ENCODE measurements at places on chromosomes 2 and 18.

GRCh38 chr2:221655300-221655699 lies 83.2 kb upstream of the EPHA4 start:
- DNase-seq, result no peak

DNA sequence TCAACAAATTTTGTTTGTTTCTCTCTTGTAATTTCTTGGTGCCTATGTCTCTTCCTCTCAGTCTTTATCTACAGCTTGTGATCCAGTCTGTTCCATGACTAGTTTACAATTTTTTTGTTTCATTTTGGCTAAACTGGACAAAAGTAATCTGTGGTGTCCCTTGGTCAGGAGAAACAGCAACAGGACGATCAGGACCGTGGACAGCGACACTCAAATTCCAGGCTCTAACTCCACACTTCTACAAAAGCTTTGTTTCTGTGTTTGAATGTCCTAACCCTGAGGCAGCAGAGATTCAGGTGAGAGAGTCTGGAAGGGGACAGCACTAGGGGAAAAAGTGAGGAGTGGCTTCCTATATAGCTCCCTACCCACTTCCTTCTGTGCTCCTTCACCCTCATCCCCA lies 593.3 kb upstream of the FANCL start:
- peak; percentile 30 for DNase-seq

DNA sequence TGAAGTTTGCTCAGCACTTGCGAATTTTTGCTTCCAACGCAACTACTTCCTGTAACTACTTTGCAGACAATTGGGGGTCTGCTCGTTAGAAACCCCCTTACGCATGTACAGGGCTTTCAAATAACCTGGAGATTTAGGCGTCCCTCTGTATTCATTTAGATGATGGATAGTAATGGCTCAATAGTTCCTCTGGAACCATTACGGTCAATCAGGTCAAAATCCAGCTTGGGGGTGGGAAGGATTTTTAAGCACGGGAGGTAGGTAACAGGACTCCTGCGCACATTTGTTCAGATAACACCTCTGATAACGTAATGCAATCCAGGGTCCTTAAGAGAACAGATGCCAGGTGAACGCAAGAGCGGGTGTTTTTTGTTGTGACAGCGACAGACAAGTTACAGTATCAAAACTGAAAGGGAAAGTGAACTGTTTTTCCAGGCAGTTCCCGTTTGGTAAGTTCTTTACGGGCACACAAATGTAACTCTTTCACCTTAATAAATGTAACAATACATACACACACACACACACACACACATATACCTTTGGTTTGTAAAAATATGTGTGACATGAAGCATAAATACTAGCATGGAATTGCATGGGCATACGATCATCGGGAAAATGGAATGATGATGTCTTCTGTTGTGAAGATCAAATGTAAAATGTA lies 3.8 kb upstream of the OSR1 start:
- no peak for DNase-seq

DNA sequence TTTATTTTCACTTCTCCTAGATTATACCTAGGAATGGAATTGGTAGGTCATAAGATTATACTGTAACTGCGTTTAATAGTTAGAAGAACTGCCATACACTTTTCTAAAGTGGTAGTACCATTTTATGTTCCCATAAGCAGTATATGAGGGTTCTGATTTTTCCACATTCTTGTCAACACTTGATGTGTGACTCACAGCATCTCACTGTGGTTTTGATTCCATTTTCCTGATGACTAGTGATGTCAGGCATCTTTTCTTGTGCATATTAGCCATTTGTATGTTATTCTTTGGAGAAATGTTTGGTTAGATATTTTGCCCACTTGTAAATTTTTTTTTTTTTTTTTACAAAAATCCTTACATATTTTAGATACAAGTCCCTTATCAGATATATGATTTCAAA lies 2.3 kb downstream of the DCAF17 start:
- no peak for DNase-seq

DNA sequence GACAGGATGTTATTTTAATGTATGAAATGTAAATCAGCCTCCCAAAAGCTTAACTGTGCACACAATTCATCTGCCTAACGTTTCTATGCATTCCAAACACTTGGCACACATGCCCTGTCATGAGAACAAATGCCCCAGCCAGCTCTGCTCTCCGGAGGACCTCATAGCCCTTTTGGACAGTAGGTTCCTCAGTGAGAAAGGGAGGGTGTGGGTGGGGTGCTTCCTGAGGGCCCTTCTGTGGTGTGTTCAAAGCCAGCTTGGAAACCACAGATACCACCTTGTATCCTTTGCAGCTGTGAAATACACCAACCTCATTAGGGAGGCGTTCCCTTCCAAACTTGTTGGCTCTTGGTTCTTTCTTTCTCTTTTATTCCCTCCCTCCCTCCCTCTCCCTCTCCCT lies 102.2 kb upstream of the ASB18 start:
- DNase-seq, result no peak

GRCh38 chr18:8389391-8390340 lies 219.6 kb upstream of the RAB12 start:
- peak; percentile 42 for DNase-seq

DNA sequence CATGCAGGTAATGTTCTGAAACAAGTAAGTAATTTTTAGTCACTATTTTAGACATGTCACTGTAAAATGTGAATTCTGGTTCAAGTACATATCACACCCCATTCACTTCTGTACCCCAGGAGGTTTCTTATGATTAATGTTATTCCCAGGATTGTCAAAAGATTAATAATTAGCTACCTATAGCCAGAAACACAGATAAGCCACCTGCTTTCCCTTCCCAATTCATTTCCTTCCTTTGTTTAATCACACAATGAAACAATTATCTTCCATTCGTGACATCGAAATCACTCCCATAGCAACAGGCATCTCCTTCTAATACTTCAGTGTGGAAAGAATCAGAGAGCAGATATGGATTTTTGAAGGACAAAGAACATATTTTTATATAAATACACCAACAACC lies 1650.3 kb upstream of the CELF4 start:
- DNase-seq, result no peak

DNA sequence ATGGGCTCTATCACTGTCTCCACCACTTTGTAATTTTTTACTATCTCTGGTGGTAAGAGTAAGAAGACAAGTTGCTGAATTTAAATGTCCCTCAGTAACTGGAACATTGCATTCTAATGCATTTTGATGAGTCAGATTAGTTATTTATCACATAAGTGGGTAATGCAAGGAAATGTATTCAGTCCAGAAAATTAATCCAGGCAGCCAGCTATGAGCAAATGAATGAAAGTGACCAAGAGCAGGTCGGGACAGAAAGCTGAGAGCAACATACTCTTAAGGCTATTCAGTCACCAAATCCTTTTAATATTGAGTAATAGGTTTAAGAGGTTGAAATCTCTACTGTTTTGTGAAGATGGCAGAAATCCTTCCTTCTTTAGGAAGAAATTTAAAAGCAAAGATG lies 265.5 kb upstream of the PARD3B start:
- DNase-seq, result no peak

DNA sequence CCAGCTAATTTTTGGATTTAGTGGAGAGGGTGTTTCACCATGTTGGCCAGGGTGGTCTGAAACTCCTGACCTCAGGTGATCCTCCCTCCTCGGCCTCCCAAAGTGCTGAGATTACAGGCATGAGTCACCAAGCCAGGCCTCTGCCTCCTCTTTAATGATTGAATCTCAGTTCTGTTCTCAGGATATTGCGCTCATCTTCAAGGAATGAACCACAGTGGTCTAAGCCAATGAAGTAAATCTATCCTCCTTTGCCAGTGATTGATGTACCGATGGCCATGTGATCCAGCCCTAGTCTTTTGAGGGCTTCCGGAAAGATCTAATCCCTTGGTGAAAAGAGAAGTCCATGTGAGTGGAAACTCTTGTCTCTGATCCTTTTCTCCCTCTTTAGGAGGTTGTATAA lies 48.6 kb downstream of the POLE4 start:
- no peak for DNase-seq

GRCh38 chr2:151922845-151923666 lies 94.8 kb upstream of the ARL5A start:
- DNase-seq, result no peak

- DNase-seq, result no peak
These were observed 104.5 kb downstream of the COL6A3 start for GRCh38 chr2:237309416-237309815.

DNA sequence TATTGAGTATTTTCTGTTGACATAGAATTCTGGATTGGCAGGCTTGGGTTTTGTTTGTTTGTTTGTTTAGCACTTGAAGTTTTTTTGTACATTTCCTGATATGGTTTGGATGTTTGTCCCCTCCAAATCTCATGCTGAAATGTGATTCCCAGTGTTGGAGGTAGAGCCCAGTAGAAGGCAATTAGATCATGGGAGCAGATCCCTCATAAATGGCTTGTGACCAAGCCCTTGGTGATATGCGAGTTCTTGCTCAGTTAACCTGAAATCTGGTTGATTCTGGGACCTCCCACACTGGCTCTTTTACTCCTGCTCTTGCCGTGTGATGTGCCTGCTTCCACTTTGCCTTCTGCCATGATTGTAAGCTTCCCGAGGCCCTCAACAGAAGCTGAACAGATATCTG lies 98.0 kb downstream of the PTPN4 start:
- DNase-seq, result no peak

DNA sequence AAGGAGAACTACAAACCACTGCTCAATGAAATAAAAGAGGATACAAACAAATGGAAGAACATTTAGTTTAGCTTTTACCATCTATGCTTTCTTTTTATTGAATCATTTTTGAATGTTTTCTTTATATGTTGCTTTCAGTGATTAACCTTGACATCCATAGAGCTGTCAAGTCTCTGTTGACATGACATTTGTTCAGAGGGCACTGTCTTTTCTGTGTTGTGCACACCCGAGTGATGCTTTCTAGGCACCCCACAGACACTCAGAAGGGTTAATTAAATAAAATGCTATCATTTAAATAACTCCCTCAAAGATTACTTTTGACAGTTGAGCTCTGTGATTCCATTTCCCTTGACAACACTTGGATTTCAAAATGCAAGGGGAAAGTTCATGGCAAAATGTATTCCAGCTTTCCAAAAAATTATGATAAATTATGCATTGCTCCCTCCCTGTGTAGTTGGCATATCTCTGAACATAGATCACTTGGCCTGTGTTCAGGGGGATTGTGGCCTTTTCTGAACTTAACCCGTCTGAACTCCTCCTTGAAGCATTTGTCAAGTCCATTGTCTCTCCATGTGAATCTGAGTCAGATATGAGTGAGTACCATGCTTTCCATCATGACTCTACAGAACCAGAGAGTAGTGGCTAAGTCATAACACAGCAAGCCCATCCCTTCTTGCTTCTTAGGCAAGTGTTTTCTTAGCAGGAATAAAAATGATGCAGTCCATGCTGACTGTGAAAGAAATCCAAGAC lies 372.6 kb downstream of the RPRM start:
- no peak for DNase-seq

- DNase-seq, result no peak
These were observed 77.0 kb upstream of the SPOPL start for GRCh38 chr2:138424436-138425140.

GRCh38 chr2:82062463-82062862 lies 1757.9 kb upstream of the LRRTM1 start:
- no peak for DNase-seq

DNA sequence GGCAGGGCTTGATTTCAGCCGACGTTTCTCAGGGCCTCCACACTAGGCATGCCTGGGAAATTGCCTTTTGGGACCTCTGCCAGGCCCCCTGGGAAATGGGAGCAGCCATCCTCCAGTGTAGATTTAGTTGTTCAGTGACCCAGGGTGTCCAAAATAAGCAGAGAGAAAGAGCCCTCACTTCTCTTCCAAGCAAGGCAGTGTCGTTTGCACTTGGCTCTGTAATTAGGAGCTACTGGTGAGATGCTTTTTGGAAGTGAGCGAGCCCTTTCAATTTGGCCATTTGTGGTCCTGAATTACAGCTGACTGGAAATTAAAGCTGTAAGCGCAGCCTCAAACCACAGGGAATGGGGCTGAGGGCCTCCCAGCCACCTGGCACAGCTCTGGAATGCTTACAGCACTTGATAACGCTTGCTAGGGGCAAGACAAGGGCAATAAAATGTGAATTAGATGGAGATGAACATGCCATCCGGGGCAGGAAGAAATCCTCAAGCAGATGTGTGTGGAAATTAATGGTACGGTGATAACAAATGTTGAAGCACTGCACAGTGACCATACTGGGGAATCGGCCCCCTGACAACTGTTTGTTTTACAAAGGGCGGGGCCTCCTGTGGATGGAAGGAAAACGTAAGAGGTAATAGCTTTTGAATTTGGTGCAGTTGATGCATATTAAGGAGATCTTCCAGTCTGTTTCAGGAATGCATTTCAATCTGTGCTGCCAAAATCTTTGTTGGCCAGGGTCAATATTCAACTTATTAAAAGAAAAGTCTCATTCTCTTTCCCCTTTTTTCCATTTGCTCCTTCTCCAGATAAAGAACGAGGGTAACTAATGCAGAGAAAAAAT lies 173.1 kb downstream of the UXS1 start:
- no peak for DNase-seq

- DNase-seq, result no peak
These were observed 179.3 kb downstream of the C1D start for GRCh38 chr2:67883316-67884087.

- no peak for DNase-seq
These were observed 125.0 kb upstream of the ARHGAP28 start for GRCh38 chr18:6604573-6604941.

DNA sequence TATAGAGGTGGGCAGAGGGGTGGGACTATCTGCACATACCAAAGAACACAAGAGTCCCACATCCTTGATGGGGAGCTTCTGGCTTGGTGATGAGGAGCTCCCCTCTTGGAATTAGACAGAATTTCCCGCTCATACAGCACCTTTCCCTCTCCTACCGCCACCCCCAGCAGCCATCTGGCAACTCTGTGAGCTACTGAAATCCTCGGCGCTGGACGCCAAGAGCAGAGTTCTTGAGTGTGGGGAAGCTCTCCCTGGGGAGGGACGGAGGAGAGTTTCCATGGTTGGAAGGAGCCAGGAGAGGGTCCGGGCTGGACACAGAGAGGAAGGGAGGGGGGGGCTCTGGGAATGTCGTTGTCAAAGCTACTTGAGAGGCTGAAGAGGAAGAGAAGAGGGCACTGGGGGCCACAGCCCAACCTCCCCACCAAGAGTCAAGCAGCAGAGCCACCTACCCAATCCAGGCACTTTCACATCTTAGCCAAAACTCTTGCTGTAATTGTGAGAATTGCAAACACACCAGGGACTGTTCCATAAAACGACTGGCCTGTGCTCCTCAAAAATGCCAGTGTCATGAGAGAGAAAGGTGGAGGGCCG lies 89.4 kb upstream of the MCFD2 start:
- DNase-seq, result no peak

GRCh38 chr18:59345556-59345955 lies 13.5 kb downstream of the LMAN1 start:
- no peak for DNase-seq

Measured in HFF-Myc (cell line).